NCI-H2107 (cell line): ENCODE measurements at places on chromosomes 4 and X.

GRCh38 chr4:127364397-127364796 lies 268.4 kb upstream of the INTU start:
- no peak for DNase-seq

- no peak for DNase-seq
These were observed 15.8 kb downstream of the SSX5 start for GRCh38 chrX:48180811-48181210.

DNA sequence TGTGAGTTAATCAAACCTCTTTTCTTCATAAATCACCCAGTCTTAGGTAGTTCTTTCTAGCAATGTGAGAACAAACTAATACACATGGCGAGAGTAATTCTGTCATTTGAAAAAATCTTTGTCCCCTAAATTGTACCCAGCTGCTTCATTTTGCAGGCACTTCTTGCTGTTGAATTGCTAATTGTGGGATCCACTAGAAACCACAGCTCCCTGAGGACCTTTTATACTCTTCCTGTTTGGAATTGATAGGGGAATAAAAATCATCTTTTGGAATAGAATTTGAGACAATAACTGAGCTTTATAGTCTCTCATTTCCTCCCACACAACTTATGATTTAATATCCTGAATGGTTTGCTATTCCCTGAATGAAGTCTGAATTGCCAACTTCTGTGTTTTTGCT lies 170.2 kb downstream of the PACRGL start:
- DNase-seq, result no peak

DNA sequence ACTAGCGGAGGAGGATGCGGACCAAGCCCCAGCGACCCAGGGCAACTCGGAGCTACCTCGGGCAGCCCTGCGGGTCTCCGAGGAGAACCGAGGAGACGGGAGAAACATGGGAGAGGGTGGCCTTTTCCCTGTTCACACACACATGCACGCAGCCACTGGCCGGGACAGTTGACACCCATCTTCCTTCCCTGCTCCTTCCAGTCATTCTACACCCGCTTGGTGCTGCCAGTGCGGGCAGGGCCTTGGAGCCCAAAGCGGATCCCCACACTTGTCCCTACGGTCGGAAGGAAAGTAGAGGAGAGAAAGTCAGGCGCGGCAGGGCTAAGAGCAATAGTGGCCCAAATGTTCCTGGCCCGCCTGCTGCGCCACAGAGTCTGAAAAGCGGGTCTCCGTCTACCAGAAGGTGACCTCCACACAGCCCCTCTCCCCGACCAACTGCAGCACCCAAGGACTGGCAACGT lies 1.1 kb upstream of the PPP3CA start:
- DNase-seq, result no peak

GRCh38 chr4:42420140-42420539 lies 22.9 kb downstream of the SHISA3 start:
- no peak for DNase-seq

DNA sequence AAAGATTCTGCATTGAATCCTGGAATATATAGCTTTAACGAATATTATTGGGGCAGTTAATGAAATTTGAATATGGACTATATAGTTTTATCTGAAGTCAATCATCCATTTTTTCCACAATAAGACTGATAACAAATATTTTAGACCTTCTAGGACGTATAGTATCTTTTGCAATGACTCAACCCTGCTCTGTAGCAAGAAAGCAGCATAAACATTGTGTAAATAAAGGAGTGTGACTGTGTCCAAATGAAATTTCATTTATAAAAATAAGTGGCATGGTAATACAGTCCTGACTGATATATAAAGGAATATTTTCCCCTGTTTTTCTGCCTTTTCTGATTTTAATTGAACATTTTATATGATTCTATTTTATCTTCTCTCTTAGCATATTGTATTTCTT lies 947.7 kb upstream of the SLIT2 start:
- no peak for DNase-seq
